GM23338 (cell line): ENCODE measurements at places on chromosomes 4 and X.

DNA sequence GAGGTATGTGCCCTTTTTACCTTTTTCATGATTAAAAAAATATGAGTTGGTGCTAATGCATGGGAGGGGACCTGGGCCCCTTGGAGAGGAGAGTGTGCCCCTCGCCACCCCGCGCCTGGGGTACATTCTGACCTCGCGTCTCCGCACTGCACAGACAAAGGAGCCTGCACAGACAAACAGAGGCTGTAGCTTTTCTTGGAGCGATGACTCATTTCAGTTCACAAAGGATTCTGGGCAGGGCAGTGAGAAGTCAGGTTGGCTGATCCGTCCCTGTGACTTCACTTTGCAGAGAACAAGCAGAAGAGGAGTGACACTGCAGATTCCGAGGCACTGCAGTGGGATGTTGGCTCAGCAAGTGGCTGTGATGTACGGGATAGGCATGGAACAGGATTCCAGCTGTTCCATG, 82.9 kb downstream of the STOX2 start:
- H3K27me3 ChIP-seq = no peaks in the 10 kb centered on the region
- H3K36me3 ChIP-seq = no peaks in the 10 kb centered on the region
- peak; percentile 35 for DNase-seq
- no peak overlapping the region for H3K27ac ChIP-seq
- peaks cover 21% of the 10 kb centered on the region; the same call in 1 of the 2 replicates for H3K4me1 ChIP-seq

DNA sequence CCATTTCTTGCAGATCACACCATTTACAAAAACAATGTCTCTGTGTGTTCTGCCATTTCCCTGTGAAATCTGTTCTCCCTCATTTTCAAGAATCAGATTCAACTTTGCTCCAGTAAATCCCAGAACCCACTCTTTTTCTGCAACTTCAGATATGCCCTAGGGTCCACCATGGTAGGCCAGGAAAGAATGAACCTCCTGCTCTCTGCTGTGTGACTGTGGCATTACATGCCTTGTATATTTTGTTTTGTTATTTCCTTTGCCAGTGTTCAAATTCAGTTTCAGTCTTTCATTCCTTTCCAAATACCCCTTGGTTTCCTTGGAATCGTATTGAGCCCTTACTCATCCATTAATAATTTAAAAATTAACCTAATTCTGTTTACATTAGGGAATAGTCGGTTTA, 290.2 kb upstream of the VCX start:
- no peak overlapping the region for H3K27ac ChIP-seq
- no peaks in the 10 kb centered on the region for H3K27me3 ChIP-seq
- H3K4me3 ChIP-seq = no peak overlapping the region
- no peaks in the 10 kb centered on the region for H3K4me1 ChIP-seq
- no peak for DNase-seq

- H3K4me3 ChIP-seq = no peak overlapping the region
- no peaks in the 10 kb centered on the region for H3K27me3 ChIP-seq
- no peak overlapping the region for H3K27ac ChIP-seq
- no peaks in the 10 kb centered on the region for H3K4me1 ChIP-seq
- H3K36me3 ChIP-seq = no peaks in the 10 kb centered on the region
Measured at GRCh38 chr4:2330091-2331042, 68.5 kb upstream of the MXD4 start.

DNA sequence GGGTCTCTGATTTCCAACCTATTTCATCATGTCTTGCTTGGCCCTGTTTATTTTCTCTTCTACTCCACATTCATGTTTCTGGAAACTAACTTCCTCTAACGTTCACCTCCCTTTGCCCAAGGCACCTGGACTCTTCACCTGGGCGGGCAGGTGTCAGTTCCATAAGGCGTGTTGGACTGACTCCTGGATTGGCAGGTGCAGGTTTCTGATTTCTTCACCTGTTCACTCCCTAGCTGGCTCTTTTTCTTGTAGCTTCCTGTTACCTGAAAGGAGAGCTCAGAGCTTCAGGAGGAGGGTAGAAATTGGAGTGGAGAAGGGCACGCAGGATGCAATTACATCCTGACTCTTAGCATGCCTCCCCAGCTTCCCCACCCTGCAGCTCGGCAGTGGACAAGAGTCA, 350.8 kb upstream of the KLF3 start:
- no peak for DNase-seq
- no peaks in the 10 kb centered on the region for H3K36me3 ChIP-seq
- H3K4me1 ChIP-seq = peaks cover 11% of the 10 kb centered on the region
- no peaks in the 10 kb centered on the region for H3K27me3 ChIP-seq

- DNase-seq = no peak
- H3K4me1 ChIP-seq = no peaks in the 10 kb centered on the region
- no peaks in the 10 kb centered on the region for H3K36me3 ChIP-seq
- no peak overlapping the region for H3K27ac ChIP-seq
- no peak overlapping the region for H3K4me3 ChIP-seq
- H3K27me3 ChIP-seq = no peaks in the 10 kb centered on the region
Measured at GRCh38 chrX:76931518-76931917, 504.0 kb downstream of the MAGEE1 start.

GRCh38 chr4:88018466-88018865, 11.0 kb downstream of the PKD2 start:
- no peaks in the 10 kb centered on the region for H3K27me3 ChIP-seq
- peaks cover 8% of the 10 kb centered on the region; the same call in 1 of the 2 replicates for H3K4me1 ChIP-seq
- H3K36me3 ChIP-seq = peaks cover 4% of the 10 kb centered on the region; the same call in 1 of the 2 replicates
- DNase-seq = no peak

- H3K27ac ChIP-seq = peak overlapping the region; percentile 70
- no peaks in the 10 kb centered on the region for H3K27me3 ChIP-seq
- H3K4me1 ChIP-seq = peaks cover 21% of the 10 kb centered on the region
- no peak for DNase-seq
- peaks cover 55% of the 10 kb centered on the region for H3K36me3 ChIP-seq
Measured at GRCh38 chr4:56440983-56441382, 4.9 kb downstream of the PAICS start.

DNA sequence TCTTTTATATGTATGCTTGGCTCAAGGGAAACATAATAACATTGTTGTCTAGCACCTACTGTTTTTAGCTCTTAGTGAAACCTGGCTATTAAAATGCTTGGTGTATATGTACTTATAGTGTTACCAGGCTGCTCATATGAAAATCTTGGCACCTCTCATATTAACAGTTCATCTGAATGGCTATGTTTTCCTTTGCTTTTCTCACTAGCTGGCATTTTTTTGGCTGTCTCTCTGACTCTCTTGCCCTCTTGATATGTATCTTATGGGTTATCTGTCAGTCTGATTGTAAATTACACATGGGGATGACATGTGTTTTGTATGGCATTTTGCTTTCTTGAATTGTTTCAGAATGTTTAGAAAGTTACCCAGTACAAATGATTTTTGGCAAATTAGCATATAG, 158.0 kb downstream of the ARHGAP24 start:
- no peak overlapping the region for H3K27ac ChIP-seq
- no peaks in the 10 kb centered on the region for H3K27me3 ChIP-seq
- DNase-seq = no peak
- H3K36me3 ChIP-seq = no peaks in the 10 kb centered on the region

GRCh38 chr4:22921936-22922335, 229.2 kb downstream of the GBA3 start:
- H3K27me3 ChIP-seq = no peaks in the 10 kb centered on the region
- no peaks in the 10 kb centered on the region for H3K4me1 ChIP-seq
- H3K36me3 ChIP-seq = no peaks in the 10 kb centered on the region
- H3K4me3 ChIP-seq = no peak overlapping the region
- DNase-seq = no peak

DNA sequence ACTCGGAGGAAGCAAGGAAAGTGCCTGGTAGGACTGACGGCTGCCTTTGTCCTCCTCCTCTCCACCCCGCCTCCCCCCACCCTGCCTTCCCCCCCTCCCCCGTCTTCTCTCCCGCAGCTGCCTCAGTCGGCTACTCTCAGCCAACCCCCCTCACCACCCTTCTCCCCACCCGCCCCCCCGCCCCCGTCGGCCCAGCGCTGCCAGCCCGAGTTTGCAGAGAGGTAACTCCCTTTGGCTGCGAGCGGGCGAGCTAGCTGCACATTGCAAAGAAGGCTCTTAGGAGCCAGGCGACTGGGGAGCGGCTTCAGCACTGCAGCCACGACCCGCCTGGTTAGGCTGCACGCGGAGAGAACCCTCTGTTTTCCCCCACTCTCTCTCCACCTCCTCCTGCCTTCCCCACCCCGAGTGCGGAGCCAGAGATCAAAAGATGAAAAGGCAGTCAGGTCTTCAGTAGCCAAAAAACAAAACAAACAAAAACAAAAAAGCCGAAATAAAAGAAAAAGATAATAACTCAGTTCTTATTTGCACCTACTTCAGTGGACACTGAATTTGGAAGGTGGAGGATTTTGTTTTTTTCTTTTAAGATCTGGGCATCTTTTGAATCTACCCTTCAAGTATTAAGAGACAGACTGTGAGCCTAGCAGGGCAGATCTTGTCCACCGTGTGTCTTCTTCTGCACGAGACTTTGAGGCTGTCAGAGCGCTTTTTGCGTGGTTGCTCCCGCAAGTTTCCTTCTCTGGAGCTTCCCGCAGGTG, 637 bp downstream of the AR start:
- H3K27ac ChIP-seq = no peak overlapping the region
- H3K4me3 ChIP-seq = peak overlapping the region; percentile 73
- DNase-seq = peak; percentile 31
- H3K36me3 ChIP-seq = no peaks in the 10 kb centered on the region

GRCh38 chr4:10460313-10461047, 3.3 kb upstream of the ZNF518B start:
- H3K27me3 ChIP-seq = peaks cover 92% of the 10 kb centered on the region
- DNase-seq = no peak
- H3K27ac ChIP-seq = no peak overlapping the region
- H3K4me1 ChIP-seq = peaks cover 17% of the 10 kb centered on the region
- H3K4me3 ChIP-seq = peak overlapping the region; percentile 81
- no peaks in the 10 kb centered on the region for H3K36me3 ChIP-seq

DNA sequence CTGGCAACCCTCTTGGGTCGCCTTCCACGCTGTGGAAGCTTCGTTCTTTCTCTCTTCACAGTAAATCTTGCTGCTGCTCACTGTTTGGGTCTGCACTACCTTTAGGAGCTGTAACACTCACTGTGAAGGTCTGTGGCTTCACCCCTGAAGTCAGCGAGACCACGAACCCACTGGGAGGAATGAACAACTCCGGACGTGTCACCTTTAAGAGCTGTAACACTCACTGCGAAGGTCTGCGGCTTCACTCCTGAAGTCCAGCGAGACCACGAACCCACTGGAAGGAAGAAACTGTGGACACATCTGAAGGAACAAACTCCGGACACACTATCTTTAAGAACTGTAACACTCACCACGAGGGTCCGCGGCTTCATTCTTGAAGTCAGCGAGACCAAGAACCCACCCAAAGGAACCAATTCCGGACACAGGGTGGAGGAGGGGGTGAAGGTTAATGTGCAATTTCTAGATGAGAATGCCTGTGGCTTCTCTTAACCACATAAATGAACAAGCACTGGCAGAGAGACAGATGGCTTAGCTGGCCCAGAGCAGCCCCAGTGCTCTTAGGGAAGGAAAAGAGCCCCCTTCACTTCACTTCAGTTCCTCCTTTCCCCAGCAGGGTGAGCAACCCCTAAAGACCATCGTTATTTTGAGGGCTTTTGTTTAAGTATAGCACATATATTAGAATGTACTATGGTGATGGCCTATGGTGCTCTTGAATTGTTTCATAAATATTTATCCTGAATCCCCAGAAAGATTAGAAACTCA, 73.0 kb downstream of the LUZP4 start:
- no peaks in the 10 kb centered on the region for H3K4me1 ChIP-seq
- no peak overlapping the region for H3K4me3 ChIP-seq
- no peaks in the 10 kb centered on the region for H3K36me3 ChIP-seq
- no peaks in the 10 kb centered on the region for H3K27me3 ChIP-seq

- no peaks in the 10 kb centered on the region for H3K27me3 ChIP-seq
- peaks cover 4% of the 10 kb centered on the region; the same call in 1 of the 2 replicates for H3K4me1 ChIP-seq
- DNase-seq = peak; percentile 2
- H3K36me3 ChIP-seq = no peaks in the 10 kb centered on the region
- H3K27ac ChIP-seq = no peak overlapping the region
Measured at GRCh38 chrX:81301877-81302276, 100.0 kb downstream of the SH3BGRL start.
